ENCODE measurements at places on chromosomes 6 and 20.

- DNase-seq = no peak
These were observed 1.3 kb downstream of the GCLC start for GRCh38 chr6:53543359-53544216.

DNA sequence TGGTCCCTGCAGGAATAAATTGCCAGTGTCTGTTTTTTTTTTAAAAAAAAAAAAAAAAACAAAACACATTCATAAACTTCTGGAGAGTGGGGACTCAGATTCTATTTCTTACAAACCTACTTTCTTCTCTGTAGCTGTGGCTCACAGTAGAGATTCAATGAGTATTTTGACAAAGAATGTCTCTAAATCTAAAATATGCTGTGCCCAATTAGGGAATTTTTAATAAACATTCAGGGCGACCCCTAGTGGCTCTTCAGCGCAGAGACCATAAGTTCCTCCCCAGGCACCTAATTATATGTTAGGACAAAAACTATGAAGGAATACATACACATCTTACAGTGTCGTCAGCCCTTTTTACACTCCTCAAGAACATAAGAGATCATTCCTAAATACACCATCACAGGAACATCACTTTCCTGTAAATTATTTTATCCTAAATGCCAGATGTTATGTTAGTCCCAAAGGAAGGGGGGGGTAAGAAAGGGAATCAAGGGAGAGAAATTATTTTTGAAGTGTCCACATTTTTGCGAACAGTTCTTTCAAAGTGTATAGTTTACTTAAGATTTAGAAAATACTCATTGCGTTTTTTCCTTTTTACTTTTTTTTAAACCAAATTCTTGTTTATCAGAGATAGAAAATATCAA lies 21.8 kb upstream of the NAA20 start:
- DNase-seq = no peak

DNA sequence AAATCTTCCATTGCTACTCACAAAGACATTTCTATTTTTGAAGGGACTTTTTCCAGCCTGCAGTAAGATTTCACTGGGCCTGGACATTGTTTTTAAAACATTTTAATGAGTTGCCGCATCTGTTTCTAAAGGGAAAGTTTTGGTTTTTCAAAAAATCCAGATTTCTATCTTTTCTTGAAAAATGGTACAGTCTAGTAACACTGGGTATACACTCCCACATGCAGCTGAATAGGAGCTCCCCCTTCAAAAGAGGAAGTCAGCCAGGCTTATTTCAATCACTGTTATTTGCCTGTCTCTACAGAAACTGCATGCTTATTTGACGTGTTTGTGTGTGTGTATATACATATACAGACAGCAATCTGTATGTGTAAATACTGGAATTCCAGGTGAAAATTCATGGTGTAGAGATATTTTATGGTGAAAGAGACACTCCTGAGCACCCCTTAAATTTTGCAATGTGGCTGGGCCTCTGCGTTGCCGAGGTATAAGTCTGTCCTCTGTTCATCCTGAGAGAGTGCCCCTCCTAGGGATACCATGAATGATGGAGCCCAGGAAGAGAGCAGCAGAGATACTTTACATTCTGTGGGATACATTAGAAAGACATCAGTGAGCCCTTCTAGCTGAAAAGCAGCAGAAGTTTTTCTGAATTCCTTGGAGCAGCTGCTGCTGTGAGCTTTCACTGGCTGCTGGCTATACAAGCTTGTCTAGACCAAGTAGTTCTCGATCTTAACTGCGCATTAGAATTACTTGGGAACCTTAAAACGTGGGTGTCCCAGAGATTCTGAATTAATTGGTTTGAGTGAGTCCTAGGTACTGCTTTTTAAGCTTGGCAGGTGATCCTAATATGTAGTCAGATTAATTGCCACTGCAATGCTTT lies 12.0 kb upstream of the ABRACL start:
- DNase-seq = no peak

DNA sequence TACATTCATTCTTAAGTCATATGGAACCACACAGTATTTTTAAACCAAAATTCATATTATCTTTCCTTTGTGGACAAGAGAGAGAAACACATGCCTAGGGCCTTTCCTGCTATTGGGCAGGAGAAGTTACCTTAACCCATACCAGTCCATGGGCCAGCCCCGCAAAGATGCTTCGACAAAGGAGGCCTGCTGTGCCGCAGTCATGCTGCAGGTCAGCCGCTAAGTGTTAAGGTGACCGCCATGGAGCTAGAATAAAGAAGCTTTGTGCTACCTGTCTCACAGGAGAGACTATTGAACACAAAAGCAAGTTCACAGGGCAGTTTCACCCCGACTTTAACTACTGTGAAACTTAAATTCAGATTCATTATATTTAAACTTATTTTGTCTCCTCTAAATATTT lies 62.3 kb upstream of the TMEM181 start:
- no peak for DNase-seq

DNA sequence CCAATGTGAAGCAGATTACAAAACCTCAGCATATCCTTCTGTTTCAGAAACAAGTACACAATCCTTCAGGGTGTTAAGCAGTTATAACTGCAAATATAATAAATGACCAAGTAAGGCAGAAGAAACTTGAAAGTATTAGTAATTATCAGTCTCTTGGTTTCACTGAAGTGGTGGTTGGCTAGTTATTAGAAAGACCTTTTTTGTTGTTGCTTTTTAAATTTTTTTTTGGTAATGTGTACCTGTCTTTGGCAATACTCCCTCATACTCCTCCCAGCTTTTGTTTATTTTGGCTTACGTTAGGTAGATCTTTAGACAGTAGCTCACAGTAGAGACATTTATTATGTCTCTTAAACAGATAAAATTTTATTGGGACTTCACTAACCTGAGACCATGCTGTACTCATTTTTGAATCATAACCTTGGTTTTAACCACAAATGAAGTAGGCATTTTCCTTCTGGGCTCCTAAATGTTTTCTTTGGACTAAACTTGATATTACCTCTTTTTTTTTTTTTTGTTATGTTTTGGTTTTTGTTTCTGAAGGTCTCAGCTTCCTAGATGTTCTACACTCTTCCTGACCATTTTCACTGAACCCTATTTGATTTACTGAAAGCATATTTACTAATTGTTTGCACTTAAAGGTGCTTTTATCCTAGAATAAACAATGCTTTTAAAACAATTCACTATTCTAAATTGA lies 6.4 kb downstream of the CD2AP start:
- no peak for DNase-seq

DNA sequence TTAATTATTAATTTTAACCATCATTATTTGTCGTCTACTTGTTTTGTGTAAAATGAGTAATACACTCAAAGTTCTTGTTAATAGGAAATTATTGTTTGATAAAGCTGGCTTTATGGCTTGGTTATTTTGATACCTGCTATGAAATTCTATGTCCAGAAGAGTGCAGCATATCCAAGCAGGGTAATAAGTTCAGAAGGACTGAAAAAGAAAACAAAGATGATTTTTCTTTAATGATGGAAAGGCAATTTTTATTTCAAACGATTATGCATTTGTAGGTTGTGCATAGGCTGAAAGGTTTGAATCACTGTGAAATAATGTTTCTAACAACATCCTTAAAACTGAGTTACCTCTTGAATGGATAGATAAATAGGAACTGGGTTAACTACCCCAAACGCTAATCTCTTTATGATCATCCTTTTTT lies 1.4 kb upstream of the MAN1A1 start:
- DNase-seq = no peak

DNA sequence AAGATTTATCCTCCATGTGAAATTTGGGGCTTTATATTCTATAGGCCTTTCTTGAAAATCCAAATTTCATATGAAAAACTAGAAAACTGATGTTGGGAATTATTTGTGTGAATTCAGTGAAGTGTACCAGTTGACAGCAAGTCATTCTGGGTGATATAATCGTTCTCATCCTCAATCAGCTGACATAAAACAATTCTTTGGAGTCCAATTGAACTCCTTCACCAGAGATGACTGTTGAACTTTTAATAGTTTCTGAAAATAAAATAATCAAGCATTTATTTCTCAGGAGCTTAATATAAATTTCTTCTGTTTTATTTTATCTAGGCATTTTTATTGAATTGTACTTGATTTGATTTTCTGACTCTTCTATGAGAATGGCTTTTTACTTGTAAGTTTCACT lies 92.6 kb downstream of the ADGRB3 start:
- no peak for DNase-seq

DNA sequence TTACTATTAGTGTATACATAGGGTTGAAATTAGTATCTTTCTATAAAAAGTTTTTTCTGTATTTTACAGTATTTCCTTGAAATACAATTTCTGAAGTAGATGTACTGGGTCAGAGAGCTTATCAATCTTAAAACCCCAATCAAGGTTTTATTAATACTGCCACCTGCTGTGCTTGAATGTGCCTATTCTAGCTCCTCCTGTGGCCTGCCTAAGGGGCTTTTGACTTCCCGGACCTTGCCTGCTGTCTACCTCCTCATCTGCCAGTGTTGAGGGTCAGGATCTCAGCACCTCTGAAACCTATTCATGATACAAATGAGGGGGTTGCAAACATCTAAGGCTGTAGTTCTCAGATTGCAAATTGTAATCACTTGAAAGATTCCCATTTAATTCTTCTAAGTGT lies 9.2 kb downstream of the PACRG start:
- DNase-seq = no peak

GRCh38 chr6:227074-227782 lies 65.1 kb upstream of the DUSP22 start:
- DNase-seq = no peak

GRCh38 chr6:110018486-110018885 lies 40.4 kb downstream of the GPR6 start:
- no peak for DNase-seq

- DNase-seq = no peak
These were observed 147.8 kb upstream of the DTNBP1 start for GRCh38 chr6:15810618-15811017.

GRCh38 chr6:35810971-35811698 lies 6.0 kb downstream of the LHFPL5 start:
- DNase-seq = no peak

DNA sequence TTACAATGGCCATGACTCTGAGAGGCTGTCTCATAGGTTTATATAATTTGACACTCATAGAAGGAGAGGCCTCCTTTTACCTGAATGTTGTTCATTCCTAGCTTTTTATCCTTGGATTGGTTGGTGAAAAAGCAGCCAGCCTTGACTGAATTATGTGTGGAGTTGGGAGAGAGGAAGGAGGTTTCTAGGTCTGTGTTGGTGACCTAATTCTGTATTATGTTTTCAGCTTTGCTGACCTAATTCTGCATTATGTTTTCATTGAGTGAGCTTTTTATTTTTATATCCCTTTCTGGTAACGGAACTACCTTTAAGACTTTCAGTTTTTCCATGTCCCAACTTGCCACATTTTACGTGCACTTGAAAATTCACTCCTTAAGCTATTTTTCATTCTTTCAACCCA lies 59.1 kb upstream of the RNF144B start:
- DNase-seq = no peak

GRCh38 chr20:17399303-17399985 lies 131.7 kb downstream of the BFSP1 start:
- DNase-seq = no peak

DNA sequence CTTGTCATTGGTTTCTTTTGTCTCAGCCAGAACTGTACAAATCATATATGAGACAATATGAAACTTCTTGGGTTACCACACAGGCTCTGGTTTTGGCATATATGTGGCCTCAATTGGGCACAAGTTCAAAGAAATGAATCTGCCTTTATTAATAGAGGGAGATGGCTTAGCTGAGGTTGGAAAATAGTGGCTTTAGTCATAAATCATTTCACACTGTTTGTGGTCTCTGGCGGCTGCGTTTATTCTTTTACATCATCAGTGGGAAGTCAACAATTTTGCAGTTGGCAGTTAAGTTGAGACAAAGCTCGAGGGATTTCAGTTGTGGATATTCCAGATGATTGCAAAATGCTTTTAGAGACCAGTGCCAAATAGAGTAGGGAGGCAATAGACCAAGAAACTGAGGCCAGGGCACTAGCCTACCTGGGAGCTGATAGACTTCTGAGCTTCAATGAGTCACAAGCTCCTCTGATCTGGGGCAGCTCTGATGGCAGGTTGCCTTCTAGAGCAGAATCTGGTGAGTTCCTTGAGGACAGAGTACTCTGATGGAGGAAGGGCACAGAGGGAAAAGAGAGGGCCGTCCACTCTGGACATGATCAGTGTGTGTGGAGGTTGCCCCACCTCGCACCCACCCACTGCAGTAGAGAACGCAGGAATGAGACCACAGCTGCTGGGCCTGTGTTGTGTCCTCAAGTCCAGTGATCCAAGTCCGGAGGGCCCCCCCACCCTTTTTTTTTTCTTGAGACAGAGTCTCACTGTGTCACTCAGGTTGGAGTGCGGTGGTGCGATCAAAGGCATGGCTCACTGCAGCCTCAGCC lies 73.5 kb downstream of the ARMC2 start:
- no peak for DNase-seq

GRCh38 chr20:402496-402885 lies 5.6 kb upstream of the RBCK1 start:
- DNase-seq = no peak

DNA sequence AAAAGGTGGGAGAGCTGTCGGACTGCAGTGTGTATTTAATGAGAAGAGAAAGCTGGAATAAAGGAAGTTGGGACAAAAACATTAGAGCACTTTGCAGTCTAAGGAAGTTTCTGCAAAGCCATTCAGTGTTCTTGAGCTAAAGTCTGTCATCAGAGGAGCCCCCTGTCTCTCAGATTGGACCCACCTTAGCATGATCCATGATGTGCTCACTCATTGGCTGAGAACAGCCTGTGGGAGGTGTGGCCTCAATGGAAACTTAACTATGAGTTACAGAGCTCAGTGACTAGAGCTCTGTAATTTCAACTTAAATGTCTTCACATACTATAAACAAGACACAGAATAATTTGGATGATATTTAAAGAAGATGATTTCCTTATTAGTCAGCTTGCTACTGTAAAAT lies 437.0 kb downstream of the BTBD3 start:
- DNase-seq = no peak

- DNase-seq = no peak
These were observed 34.8 kb upstream of the KIF25 start for GRCh38 chr6:167962711-167963110.

- DNase-seq = no peak
These were observed 778.8 kb downstream of the KIF16B start for GRCh38 chr20:15794409-15794808.

GRCh38 chr20:52652271-52652670 lies 319.9 kb upstream of the TSHZ2 start:
- no peak for DNase-seq

DNA sequence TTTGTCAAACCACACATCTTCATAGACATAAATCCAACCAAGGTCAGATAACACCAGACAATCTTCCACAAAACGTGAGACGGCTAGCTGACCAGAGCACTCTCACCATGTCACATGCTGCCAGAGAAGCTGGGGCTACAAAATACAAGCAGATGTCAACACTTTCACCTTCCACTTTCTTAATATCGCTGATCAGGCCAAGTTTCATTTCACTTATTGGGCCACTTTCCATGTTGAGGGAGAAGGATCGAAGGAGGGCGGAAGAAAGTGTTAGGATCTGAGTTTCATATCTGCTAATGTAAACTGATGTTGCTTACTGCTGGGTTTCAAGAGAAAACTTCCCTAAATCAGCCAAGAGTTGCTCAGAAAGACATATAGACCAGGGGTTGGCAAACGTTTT lies 177.0 kb upstream of the PRDM1 start:
- no peak for DNase-seq

Measured in activated CD8-positive, alpha-beta memory T cell treated with anti-CD3 and anti-CD28 coated beads for 48 hours (primary cell).